NCI-H460 (cell line): ENCODE measurements at places on chromosomes 16 and 17. TPM values are rescaled to one million over a fixed set of nuclear protein-coding genes. Genes with fewer than 3 reads are reported as not detected.

- DNase-seq: no peak
Measured at GRCh38 chr17:65850486-65850885, 289.0 kb upstream of the AXIN2 start.

GRCh38 chr17:68763562-68763961, 162.4 kb upstream of the FAM20A start:
- DNase-seq: no peak

- peak; percentile 43 for DNase-seq
Measured at GRCh38 chr17:57440522-57441269, 184.4 kb downstream of the MSI2 start.

Gene SLC16A6
- 66.3 and 75.7 TPM in 2 replicates for total RNA-seq

Gene NHLRC4
- total RNA-seq: 0.12 and 0.35 TPM in 2 replicates

Gene TMEM238L
- total RNA-seq: not detected in 2 replicates

Gene HASPIN
- total RNA-seq: 13.2 and 13.9 TPM in 2 replicates

Gene TP53I13
- total RNA-seq: 65.2 and 83.3 TPM in 2 replicates

- no peak for DNase-seq
Measured at GRCh38 chr16:15611610-15612009, 31.3 kb downstream of the MARF1 start.

DNA sequence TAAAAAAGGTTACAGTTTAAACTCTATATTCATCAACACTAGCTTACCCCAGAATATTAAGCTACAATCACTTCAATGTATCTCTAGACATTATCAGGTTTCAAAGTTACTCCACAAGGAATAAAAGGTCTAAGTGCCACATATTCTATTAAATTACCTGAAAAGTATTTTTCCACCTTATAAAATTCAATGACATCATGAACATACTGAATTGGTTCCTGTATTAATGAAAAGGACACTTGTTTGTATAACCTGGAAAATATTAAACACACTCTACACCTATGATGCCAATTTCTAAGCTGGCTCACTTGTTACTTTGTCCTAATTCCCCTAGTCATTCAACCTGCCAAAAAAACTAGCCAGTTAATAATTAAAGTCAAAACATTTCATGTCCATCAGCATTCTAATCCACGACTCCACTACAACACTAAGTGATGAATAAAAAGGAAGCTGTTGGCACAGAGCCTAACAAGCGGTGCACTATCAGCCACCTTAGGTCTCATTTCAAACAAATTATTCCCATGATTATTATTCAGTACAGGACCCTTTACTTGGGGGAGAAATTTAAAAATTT, 12.2 kb downstream of the MED13 start:
- DNase-seq: no peak

GRCh38 chr17:32909787-32910369, 18.1 kb upstream of the TMEM98 start:
- DNase-seq: peak; percentile 54

Gene ABCC11
- not detected in 2 replicates for total RNA-seq

GRCh38 chr17:60802377-60802776, 124.7 kb downstream of the BCAS3 start:
- DNase-seq: no peak

Gene TBC1D3G
- total RNA-seq: not detected in 2 replicates

Gene HSDL1
- 16.9 and 20.2 TPM in 2 replicates for total RNA-seq

GRCh38 chr17:17890773-17891759, 54.3 kb upstream of the SREBF1 start:
- DNase-seq: peak; percentile 52

DNA sequence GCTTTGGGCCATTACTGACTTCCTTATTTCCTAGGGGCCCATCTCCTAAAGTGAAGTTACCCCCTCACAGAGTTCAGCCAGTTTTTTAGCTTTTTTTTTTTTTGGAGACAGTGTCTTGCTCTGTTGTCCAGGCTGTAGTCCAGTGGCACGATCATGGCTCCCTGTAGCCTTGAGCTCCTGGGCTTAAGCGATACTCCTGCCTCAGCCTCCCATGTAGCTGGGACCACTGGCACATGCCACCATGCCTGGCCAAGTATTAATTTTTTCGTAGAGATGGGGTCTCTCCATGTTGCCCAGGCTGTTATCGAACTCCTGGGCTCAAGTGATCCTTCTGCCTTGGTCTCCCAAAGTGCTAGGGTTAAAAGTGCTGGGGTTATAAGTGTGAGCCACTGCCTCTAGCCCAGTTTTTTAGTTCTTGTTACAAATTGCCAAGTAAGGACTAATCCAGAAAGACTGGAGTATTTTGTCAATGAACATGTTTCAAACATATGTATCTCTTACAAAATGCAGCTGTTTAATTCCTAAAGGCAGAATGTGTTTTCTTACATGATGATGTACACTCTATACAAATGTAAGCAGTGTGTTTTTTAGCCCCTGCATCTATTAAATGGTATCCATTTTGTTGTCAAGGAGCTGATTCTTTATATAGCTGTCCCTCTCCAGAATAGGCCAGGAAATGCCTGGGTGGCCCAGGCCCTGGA, 49.1 kb upstream of the IL34 start:
- no peak for DNase-seq

GRCh38 chr17:72560303-72561247, 439.8 kb downstream of the SOX9 start:
- DNase-seq: peak; percentile 41

- DNase-seq: peak; percentile 57
Measured at GRCh38 chr17:17570140-17570797, 21.2 kb downstream of the PEMT start.

- no peak for DNase-seq
Measured at GRCh38 chr16:55760310-55761001, 72.4 kb downstream of the CES1 start.

- DNase-seq: no peak
Measured at GRCh38 chr16:14448879-14449278, 181.2 kb downstream of the PARN start.

DNA sequence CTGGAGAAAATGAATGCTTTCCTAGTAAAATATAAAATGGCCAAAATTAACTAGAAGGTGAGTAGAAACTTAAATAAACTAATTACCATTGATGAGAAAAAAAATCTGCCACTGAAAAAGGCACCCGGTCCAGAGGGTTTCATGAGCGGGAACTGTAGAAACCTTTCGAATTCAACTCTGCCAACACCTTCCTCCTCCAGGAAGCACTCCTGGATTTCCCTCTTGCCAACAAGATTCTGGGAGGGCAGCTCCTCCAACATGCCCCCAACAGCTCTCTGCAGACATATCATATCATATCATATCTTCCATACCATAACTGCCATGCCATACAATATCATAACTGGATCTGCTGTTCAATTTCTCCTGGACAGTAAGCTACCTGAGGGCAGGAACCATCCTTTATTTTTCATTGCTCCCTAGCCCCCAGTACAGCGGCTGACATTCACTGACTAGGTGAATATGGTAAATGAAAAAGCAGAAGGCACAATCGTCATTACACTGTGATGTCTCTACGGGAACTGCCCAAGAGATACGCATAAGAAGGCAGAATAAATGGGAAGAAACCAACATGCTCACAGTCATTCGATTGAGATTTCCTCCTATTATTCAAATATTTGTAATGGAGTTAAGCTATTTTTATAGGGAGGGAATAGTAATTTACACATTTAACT, 9.2 kb downstream of the ARHGAP27 start:
- no peak for DNase-seq

DNA sequence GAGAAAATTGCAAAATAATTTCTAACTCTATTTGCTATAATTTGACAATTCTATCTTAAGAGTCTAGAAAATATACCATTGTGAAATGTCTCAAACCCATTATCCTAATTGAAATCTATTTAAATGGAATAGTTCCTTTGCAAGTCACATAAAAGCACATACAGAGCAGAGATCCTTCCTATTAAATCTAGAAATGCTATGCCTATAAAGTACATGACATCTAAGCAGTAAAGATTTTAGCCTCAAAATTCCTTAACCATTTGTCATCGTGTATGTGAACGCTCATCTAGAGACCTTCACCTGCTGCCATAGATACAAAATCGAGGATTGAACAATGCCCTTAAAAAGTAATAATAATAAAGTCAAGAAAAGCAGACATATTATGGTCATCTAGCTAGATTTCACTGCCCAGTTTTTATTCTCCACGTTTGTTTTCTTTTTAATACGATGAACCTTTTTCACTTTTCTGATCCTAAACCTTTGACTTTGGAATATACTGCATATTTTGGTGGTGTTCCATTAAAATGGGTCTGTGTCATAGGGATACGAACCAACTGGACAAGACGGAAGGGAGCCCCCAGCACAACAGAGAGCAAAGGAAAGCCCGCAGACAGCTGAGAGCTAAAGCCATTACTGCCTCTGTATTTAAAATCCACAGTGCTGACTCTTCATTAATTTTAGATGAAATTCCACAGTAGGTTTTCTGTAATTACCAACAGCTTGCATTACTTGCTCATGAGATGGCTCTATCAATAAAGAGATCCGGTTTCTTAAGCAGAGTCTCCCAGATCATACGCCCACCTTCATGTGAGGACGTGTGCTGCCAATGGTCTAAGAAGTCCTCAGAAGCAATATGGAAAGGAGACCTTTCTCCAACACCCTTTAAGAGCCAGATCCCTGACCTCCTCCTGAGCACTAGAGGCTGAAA, 17.6 kb downstream of the TEX2 start:
- DNase-seq: no peak

Gene OR4D2
- not detected in 2 replicates for total RNA-seq

GRCh38 chr17:81701288-81702071, 1.7 kb upstream of the MRPL12 start:
- DNase-seq: no peak

Gene SDR42E2
- total RNA-seq: not detected in 2 replicates

Gene SPN
- not detected in 2 replicates for total RNA-seq

- DNase-seq: no peak
Measured at GRCh38 chr17:46984892-46985291, 5.8 kb upstream of the RPRML start.

Gene TNFRSF17
- total RNA-seq: not detected in 2 replicates

Gene LGALS9B
- 1.8 and 1.9 TPM in 2 replicates for total RNA-seq

GRCh38 chr16:9062301-9062700, 29.1 kb upstream of the HAPSTR1 start:
- no peak for DNase-seq

DNA sequence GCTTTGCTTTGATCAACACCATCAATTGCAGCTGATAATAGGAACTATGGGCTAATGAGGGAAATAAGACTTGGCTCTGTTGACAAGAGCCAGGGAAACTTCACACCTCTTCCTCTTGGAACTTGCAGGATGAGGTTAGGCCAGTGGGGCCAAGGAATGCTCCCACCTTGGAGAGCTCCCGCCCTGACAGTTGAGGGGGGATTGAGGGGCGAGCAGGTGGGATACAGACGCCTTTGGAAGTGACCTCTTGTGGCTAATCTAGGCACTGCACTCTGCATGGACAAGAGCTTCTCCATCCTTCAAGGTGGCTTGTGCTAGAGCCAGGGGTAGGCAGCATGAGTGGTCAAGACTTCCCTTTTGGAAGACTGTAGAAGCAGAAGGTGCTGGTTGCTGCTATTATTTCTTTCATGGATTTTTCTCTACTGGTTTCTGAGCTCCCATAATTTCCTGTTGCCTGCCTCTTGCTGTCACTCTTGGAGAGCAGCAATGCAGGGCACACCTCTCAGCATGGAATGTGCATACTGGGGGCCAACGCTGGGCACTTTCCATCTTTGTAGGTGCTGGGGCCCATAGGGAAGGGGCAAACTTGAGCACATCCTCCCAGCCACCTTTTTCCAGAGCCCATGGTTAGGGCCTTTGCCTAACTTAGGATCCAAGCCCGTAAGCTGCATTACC, 2.3 kb upstream of the PHF12 start:
- peak; percentile 32 for DNase-seq

Gene FA2H
- 0.45 and 0.98 TPM in 2 replicates for total RNA-seq

DNA sequence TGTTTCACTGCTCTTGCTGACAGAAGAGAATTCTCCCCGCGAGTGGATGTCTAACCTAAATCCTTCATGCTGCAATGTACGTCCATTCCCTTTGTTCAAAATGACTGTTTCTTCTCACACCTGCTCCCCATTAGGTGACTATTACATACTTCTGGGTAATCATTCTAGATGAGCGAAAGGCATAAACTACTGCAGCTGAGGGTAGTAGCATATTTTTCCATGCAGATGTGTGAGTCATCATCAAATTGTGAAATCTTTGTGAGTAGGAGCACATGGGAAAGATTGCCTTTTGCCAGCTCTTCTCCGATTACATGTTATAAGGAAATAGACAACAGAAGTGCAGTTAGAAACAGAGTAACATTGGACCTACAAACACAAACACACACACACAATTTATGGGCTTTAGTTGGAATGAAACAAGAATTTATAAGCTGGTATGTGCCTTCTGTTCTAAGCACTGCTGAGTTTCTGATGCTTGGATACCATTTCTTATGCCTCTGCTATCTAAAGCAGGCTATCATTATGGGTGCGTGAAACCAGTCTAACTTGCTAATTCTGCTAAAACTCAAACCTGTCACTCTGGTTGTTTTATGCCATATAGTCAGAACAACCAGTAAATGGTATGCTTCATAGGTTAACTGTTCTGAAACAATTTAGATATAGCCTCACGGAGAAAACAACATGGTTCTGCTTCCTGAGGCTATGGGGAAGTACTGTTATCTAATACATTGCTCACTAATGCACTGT, 346.9 kb upstream of the PSMD7 start:
- DNase-seq: peak; percentile 70

Gene KRTAP4-9
- total RNA-seq: not detected in 2 replicates
